ENCODE measurements at places on chromosomes 1 and 21. TPM values are rescaled to one million over a fixed set of nuclear protein-coding genes. Genes with fewer than 3 reads are reported as not detected.

- H3K27ac ChIP-seq: no peak overlapping the region
- H3K27me3 ChIP-seq: no peaks in the 10 kb centered on the region
These were observed 364.2 kb upstream of the ST6GALNAC5 start for GRCh38 chr1:76503100-76503499.

DNA sequence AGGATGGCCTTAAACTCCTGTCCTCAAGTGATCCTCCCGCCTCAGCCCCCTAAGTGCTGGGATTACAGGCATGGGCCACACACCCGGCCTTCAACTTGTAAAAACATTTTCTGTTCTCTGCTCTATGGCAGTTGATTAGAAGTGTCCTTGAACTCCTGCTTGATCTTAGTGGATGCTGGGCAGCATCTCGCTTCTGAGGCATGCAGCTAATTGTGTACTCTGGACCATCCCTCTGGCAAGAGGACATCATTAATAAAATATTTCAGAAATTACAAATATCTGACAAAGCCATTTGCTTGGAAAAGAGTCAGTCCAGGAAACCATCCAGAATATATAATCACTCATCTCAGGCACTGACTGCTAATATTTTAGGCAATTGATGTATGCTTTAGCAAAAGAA, 8.1 kb downstream of the NGF start:
- no peak overlapping the region for H3K4me3 ChIP-seq
- H3K27ac ChIP-seq: no peak overlapping the region
- no peaks in the 10 kb centered on the region for H3K36me3 ChIP-seq
- no peaks in the 10 kb centered on the region for H3K27me3 ChIP-seq
- DNase-seq: no peak

Gene RAB42
- not detected for total RNA-seq

DNA sequence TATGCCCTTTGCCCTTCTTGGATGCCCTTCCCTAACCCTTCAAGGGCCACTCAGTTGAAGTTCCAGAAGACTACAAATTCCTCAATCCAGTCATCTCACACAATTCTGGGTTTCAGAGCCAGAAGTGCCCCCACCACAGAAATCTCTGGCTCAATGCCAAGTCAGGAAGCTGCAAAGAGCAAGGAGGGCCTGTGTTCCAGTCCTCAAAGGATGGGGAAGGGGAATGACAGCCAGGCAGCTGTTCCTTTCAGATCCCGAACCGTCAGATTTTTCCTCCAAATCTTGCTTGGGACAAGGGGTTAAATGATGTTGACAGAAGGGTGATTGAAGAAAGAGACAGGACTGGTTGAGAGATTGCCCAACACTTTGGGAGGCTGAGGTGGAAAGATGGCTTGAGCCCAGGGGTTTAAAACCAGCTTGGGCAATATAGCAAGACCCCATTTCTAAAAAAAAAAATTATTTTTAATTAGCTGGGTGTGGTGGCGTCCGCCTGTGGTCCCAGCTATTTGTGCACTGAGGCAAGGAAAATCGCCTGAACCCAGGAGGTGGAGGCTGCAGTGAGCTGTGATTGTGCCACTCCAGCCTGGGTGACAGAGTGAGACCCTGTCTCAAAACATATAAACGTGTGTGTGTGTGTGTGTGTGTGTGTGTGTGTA, 716 bp upstream of the HPDL start:
- peaks cover 2% of the 10 kb centered on the region for H3K36me3 ChIP-seq
- H3K27ac ChIP-seq: no peak overlapping the region
- H3K27me3 ChIP-seq: no peaks in the 10 kb centered on the region
- peaks cover 16% of the 10 kb centered on the region for H3K4me1 ChIP-seq
- no peak overlapping the region for H3K4me3 ChIP-seq
- DNase-seq: no peak

DNA sequence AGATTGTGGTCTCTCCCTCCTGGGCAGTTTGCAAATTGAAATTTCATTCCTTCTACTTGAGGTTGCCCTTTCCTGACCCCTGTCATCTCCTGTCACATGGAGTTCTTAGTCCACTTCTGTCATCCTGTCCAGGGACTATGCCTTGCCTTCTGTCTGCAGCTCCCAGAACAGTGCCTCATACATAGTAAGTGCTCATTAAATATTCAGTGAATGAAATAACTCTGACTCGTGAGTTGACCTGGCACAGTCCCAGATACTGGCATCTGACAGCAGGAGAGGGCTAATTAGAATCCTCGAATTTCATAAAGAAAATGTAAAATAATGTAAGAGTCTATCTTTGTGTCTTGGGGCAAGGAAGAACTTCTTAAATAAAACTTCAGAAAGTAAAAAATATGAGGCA, 50.8 kb downstream of the CNIH3 start:
- DNase-seq: no peak
- H3K4me3 ChIP-seq: no peak overlapping the region
- H3K27me3 ChIP-seq: no peaks in the 10 kb centered on the region
- no peaks in the 10 kb centered on the region for H3K4me1 ChIP-seq
- no peaks in the 10 kb centered on the region for H3K36me3 ChIP-seq

DNA sequence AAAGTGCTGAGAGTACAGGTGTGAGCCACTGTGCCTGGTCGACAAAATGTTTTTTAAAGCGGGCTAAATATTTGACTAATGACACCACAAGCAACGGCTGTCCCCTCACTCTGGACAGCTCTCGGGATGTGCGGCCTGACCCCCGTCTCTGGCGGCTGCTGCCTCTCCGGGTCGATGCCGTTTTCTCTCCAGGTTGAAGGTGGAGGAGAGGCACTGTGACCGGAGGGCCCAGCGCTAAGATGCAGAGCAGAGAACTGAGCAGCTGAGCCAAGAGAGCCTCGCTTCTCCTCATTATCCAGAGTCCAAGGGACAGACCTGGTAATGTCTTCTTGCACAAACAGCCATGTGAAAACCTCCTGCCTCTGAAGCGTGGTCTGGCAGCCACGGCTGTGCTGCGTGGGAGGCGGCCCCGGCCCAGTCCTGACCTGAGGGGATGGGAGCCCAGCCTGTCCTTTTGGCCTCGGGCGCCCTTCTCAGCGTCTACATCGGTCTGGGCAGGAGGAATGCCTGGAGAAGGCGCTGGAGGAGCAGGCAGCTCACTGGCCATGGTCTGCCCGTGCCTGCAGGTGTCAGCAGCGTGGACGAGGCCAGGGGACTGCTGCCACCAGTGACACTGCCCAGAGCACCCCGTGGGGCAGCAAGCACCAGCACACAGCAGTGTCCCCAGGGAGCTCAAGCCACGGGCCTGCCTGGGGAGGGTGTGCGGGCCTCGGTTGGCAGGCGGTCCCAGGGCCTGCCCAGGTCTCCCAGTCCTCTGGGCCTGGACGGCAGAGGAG, 10.3 kb downstream of the MORN1 start:
- H3K4me3 ChIP-seq: no peak overlapping the region
- peaks cover 22% of the 10 kb centered on the region for H3K4me1 ChIP-seq
- DNase-seq: no peak
- no peaks in the 10 kb centered on the region for H3K27me3 ChIP-seq
- no peak overlapping the region for H3K27ac ChIP-seq
- no peaks in the 10 kb centered on the region for H3K36me3 ChIP-seq

Gene KRTAP19-3
- total RNA-seq: not detected

Measured in natural killer cell (primary cell).